CD4-positive, alpha-beta T cell (primary cell): ENCODE measurements at places on chromosomes 7 and 10.

- DNase-seq, result no peak
Measured at GRCh38 chr10:103573205-103573487, 79.6 kb downstream of the NEURL1 start.

DNA sequence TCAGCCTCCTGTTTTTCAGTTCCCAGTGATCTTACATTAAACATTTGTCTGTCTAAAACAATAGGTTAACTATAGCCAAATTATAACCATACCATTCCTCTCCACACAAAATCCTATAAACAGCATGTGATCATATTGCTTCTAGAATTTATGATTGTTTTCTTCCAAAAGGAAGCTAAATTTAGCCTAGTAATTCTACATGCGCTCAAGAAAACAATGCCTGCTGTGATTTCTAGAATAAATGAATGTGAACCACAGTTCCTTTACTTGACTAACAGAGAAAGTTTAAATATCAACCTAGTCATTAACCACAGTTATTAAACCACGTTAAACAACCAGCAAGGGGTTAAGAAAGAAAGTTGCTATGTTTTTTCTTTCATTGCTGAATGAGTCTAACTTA, 26.4 kb downstream of the MET start:
- no peak for DNase-seq

- no peak for DNase-seq
Measured at GRCh38 chr7:66167773-66168387, 37.3 kb upstream of the TPST1 start.

DNA sequence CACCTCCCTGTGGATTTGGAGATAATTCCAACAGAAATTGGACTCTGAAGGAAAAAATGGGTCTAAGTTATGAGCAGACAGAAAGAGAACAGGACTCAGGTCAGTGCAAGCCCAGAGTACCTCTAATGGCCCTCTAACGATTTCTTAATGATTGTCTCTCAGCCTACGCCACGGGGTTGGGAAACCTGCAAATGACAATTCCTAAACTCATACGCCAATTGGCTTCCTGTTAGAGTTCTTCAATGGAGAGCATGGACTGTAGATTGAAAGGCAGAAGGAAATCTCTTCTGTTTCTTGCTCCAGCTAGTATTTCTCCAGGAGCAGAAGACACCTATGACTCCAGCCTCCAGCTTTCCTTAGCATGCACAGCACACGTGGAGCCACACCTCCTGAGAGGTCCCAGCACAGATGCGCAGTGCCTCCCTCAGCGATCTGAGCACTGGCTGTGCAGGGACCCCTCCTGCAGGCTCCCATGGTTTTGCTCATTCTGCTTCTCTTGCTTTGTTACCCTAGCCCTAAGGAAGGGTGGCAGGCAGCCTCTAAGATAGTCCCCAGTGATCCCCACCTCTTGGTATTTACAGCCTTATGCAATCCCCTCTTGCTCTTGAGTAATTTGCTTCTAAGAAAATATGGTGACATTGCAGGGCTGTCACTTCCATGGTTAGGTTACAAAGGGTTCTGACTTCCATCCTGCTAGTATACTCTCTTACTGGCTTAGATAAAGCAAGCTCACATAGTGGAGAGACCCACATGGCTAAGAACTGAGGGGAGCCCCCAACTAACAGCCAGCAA, 30.1 kb downstream of the DENND11 start:
- no peak for DNase-seq

DNA sequence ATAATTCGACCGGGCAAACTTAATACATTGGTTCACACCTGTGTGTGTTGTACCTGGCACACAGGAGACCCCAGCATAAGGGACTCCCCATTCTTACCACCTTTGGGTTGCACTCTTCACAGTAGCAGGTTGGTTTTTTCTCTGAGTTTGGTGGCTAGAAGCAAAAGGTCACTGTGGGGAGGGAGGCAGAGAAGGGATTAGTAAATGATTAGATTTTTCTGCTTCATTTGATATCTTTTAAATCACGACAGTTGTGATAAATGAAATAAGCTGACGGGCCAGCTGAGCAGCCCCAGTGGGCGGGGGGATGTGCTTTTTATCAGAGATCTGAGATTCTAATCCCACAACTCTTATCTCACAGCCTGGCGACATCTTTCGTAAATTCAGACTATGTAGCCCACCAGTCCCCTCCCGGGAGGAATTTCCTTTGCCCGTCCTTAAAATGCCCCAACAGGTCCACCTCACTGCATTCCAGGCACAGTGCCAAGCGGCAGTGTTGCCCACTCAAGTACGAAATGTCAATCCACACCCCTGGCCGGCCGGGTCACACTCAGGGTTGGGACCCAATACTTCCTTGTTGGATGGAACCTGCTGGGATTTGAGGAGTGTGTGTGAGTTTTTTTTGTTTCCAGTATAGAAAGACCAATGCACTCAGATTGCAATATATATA, 10.5 kb upstream of the KCP start:
- no peak for DNase-seq

GRCh38 chr7:149869291-149869650, 4.5 kb upstream of the ATP6V0E2 start:
- no peak for DNase-seq

DNA sequence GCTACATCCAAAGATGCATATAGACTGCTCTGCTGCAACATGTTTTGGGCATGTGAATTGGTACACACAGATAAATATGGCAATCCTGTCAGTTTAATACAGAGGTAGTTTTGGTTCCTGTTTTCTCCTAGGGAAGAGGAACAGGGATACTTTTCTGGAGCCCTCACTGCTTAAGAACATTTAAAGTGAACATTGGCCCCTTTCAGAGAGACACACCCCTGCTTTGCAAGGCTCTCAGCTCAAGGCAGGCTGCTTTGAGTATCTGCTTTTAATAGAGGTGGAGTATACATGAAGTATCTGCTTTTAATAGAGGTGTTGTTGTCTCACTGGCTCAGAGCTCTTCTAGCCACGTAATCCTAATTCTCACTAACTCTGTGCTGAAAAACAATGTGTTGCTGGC, 38.9 kb downstream of the CYP51A1 start:
- no peak for DNase-seq
